ENCODE measurements at places on chromosomes 13 and 19.

- peak; percentile 10 for DNase-seq
These were observed 222.5 kb downstream of the OXGR1 start for GRCh38 chr13:96771486-96772367.

DNA sequence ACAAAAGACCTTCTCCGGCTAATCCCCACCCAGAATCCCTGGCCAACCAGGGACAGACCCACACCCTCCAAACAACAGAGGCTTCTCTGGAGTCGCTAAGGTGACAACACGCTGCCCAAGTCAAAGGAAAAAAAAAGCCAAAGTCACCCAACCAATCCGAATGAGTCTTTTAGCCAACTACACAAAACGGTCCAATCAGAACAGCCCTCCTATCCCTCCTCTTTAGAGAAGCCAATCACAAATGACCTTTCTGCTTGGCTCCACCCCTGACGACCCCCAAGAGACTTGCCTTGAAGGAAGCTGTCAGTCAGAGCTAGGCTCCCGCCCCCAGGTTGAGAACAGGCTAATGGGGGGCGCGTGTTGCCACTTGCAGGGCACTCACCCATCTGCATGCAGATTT is 6.6 kb upstream of the FBXW9 start:
- peak; percentile 46 for DNase-seq

GRCh38 chr13:67343777-67344176 is 113.6 kb upstream of the PCDH9 start:
- no peak for DNase-seq

- DNase-seq: no peak
These were observed 40.0 kb downstream of the ESD start for GRCh38 chr13:46756977-46757376.

DNA sequence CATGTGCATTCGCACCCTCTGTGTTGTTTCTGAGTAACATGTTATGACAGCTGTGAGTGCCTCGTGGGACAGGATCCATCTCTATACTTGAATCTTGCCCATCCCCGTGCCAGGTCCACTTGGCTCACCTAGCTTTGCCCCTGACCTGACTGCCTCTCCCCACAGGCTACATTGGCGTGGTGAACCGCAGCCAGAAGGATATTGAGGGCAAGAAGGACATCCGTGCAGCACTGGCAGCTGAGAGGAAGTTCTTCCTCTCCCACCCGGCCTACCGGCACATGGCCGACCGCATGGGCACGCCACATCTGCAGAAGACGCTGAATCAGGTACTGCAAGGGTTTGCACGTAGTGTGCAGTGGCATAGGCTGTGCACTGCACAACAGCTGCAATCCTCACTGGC is 53.2 kb downstream of the TMED1 start:
- DNase-seq: no peak

GRCh38 chr13:26957182-26957581 is 196.6 kb upstream of the GPR12 start:
- DNase-seq: no peak
